ENCODE measurements at places on chromosomes 2 and 18.

DNA sequence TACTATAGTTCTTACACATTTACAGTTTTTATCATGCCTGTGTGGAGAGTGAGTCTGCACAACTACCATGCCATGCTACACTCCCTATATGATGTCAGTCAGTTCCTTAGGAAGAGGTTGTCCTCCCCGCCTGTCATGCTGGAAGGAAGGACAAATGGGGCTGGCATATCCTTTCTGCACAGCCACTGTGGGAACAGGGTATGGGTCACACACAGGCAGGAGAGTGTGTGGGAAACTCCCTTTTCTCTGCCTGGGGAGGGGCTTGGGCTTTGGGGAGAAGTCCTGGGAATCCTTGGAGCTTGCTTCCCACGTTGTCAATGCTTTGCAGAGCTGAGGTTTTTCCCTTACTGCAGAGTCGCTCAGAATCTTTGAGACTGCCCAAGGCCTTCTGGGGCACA lies 232.1 kb downstream of the PRKCE start:
- DNase-seq = no peak

GRCh38 chr18:55483266-55483871 lies 104.6 kb downstream of the TCF4 start:
- peak; percentile 83 for DNase-seq

GRCh38 chr18:44883671-44884070 lies 203.0 kb downstream of the SETBP1 start:
- DNase-seq = no peak

- no peak for DNase-seq
Observed at GRCh38 chr2:203476881-203477280, 58.2 kb downstream of the RAPH1 start.

DNA sequence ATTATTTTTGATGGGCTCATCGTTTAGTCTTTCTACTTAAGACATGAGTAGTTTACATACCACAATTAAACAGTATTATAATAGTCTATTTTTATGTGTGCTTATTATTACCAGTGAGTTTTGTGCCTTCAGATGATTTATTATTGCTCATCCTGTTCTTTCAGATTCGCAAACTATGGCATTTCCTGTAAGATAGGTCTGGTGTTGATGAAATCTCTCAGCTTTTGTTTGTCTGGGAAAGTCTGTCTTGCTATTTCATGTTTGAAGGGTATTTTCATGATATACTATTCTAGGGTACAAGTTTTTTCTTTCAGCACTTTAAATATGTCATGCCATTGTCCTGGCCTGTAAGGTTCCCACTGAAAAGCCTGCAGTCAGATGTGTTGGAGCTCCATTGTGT lies 101.3 kb downstream of the DNAH7 start:
- DNase-seq = no peak

DNA sequence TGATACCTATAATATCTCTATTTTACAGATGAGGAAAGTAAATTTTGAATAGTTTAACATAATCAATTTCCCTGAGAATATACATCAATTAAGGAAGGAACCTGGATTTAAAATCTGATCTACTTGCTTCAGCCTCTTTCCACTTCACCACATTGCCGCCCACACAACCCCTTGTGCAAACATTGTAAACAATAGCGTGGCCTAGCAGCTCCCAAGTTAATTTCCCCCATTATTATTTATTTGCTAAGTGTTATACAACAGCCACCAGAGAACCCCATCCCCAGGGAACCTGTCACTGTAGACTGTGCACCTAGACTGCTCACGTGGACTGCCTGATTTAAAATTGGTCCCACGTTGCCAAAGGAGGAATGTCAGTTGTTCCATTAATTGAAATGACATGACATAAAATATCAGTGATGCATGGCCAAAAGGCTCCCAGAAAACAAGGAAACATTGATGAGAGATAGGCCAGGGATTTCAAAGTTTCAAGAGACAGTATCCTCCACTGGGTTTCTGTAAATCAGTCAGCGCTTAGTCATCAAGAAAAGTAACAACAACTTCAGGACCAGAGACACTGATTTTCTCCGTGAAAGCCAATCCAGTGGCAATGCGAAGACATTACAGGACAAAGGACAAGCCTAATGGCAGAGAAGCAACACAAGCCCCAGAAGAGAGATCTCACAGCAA lies 41.3 kb downstream of the SCG2 start:
- peak; percentile 27 for DNase-seq

- DNase-seq = no peak
Observed at GRCh38 chr2:191933307-191934105, 86.6 kb upstream of the CAVIN2 start.

- DNase-seq = no peak
Observed at GRCh38 chr2:231970461-231970860, 8.9 kb downstream of the DIS3L2 start.

DNA sequence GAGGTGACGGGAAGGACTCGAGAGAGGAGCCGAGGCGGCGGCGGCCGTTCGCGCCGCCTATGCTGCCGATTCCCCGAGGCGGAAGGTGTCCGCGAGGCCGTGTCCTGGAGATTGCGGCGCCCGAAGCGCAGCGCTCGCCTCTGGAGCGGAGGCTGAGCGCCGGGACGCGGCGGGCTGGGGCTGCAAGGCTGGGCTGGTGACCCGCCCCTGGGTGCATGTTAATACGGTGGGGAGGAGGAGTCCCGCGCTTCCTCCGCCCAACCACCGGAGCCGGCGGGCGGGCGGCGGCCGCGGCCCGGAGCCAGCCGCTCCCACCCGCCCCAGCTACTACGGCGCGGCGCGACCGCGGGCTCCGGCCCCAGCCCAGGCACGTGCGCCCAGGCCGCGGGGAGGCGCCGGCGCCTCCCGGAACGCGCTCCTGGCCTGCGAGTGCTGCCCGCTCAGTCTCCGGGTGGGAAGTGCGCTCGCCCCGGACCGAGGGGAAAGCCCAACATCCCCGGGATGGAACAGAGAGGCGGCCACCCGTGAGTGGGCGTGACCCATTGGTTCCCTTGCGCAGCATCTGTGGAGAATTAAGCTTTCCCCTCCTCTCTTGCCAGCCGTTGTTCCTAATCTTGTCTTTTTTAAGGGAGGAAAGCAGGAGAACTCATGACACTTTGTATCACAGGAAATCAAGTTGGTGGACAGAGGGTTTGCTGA lies at the start of gene DLGAP1:
TSS of gene DLGAP1 (minus strand) at position 195 of the 699 bp plus-strand sequence.
- DNase-seq = peak; percentile 14

GRCh38 chr2:9250091-9250490 lies 43.5 kb downstream of the ASAP2 start:
- DNase-seq = peak; percentile 65

- peak; percentile 56 for DNase-seq
Observed at GRCh38 chr2:109382951-109383350, 230.8 kb downstream of the SEPTIN10 start.

DNA sequence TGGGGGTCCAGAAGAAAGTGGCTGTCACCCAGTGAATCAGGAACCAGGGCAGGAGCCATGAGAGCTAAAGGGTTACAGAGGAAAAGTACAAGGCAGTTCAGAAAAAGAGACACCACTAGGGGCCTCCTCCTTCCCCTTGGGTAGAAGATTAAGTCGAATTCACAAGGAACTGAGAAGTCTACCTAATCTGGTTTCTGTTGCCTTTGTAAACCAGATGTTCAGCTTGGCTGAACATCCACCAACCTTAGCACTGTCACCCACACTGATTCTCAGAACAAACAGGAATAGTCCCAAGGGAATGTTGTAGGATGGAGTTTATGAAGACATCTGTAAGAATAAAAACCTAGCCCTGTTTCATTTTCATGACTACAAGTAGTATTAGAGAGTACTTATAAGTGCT lies 90.4 kb upstream of the NOSTRIN start:
- no peak for DNase-seq

- no peak for DNase-seq
Observed at GRCh38 chr18:50654658-50655550, 95.0 kb downstream of the MAPK4 start.

DNA sequence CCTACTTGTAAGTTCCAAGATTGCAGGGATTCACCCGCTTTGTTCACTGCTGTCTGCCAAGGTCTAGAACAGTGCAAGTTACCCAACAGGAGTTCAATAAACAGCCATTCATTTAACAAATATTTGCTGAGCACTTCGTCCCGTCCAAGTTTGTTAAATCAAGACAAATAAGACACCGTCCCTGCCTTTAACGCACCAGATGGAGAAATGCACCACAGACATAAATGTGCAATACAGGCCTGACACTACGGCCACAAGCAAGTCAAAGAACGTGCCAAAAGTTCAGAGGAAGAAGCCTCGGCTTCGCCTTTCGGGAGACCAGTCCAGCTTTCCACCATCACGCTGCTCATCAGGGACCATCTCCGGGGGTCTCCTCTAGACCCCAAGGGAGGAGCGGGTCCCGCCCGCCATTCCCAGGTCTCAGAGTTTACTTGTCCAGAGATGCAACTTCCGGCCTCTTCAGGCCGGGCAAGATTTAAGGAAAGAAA lies 429 bp downstream of the C2orf76 start:
- DNase-seq = peak; percentile 11

- DNase-seq = peak; percentile 24
Observed at GRCh38 chr2:201900362-201900761, 94.0 kb downstream of the CDK15 start.

DNA sequence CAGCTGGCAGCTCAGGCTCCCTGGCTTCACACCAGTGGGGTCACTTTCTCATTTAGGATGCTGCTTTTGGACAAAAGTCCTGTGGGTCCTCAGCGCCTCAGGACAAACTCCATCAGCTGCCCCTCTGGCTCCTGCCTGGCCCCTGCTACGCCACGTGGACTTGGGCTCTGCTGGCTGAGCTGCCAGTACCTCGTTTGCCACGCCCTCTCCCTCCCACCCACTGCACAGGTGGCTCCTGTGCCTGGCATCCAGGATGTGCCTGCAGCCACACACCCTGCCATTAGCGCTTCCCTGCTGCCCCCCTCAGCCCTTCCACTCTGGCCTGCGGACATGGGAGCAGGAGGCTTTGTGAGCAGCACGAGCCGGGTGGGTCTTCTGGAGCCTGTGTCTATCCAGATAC lies 118.9 kb downstream of the ZNF236 start:
- no peak for DNase-seq

- peak; percentile 72 for DNase-seq
Observed at GRCh38 chr18:47323158-47323557, 71.7 kb upstream of the SKOR2 start.

DNA sequence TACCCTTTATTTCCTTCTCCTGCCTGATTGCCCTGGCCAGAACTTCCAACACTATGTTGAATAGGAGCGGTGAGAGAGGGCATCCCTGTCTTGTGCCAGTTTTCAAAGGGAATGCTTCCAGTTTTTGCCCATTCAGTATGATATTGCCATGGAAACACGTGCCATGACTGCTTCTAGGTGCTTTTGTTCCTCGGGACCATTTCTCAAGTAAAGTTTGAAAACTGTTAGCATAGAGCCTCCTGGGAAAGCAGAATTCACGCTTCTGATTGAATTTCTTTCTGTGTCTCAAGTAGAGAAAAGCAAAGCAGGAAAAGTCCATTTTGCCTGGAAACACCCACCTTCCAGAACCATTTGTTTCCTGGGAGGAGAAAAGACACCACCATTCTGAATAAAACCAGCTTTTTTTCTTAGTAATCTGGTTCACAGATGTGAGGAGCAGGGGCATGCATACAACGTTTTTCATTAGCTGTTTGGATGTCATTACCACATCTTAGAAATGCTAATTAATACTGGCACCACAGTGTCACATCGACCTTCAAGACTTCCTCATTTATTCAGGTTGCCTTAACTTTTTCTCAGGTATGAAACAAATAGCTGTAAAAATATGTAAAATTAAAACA lies 39.0 kb upstream of the ZBTB14 start:
- no peak for DNase-seq

All from fibroblast of skin of abdomen (primary cell).